Glomerular endothelial cell (primary cell): ENCODE measurements at places on chromosomes 4 and X. TPM values are rescaled to one million over a fixed set of nuclear protein-coding genes. Genes with fewer than 3 reads are reported as not detected.

The CTAG1B gene
- not detected in 2 replicates for total RNA-seq

The SSX2B gene
- total RNA-seq = not detected in 2 replicates

The CRMP1 gene
- 2.9 and 23.8 TPM in 2 replicates for total RNA-seq

The WFS1 gene
- 167 and 199 TPM in 2 replicates for total RNA-seq

The PRDX4 gene
- 186 and 210 TPM in 2 replicates for total RNA-seq

The PRRG3 gene
- 0.99 TPM in 1 of 2 replicates, not detected in the other for total RNA-seq

The POF1B gene
- total RNA-seq = not detected in 2 replicates

The GSPT2 gene
- 7.2 and 8.1 TPM in 2 replicates for total RNA-seq

The DTHD1 gene
- not detected in 2 replicates for total RNA-seq

The SRPX gene
- total RNA-seq = 147 and 267 TPM in 2 replicates

The VSIG1 gene
- total RNA-seq = 0.44 and 1.6 TPM in 2 replicates

The NSG1 gene
- total RNA-seq = 4.1 TPM in 1 of 2 replicates, not detected in the other

The TREX2 gene
- 1.4 and 3.2 TPM in 2 replicates for total RNA-seq

The ZNF518B gene
- total RNA-seq = 26.4 and 29.5 TPM in 2 replicates

The RS1 gene
- total RNA-seq = not detected in 2 replicates

The MAD2L1 gene
- total RNA-seq = 4.1 and 6.2 TPM in 2 replicates

The BMP3 gene
- not detected in 2 replicates for total RNA-seq

The SPANXB1 gene
- total RNA-seq = not detected in 2 replicates

The PNCK gene
- not detected in 2 replicates for total RNA-seq

The CXCL5 gene
- 12.0 and 17.5 TPM in 2 replicates for total RNA-seq
